ENCODE measurements at places on chromosomes 13 and 19. TPM values are rescaled to one million over a fixed set of nuclear protein-coding genes. Genes with fewer than 3 reads are reported as not detected.

- DNase-seq = no peak
Measured at GRCh38 chr13:46179969-46180763, 1.8 kb downstream of the LCP1 start.

- no peak for DNase-seq
Measured at GRCh38 chr19:38182536-38183210, 41.3 kb downstream of the DPF1 start.

DNA sequence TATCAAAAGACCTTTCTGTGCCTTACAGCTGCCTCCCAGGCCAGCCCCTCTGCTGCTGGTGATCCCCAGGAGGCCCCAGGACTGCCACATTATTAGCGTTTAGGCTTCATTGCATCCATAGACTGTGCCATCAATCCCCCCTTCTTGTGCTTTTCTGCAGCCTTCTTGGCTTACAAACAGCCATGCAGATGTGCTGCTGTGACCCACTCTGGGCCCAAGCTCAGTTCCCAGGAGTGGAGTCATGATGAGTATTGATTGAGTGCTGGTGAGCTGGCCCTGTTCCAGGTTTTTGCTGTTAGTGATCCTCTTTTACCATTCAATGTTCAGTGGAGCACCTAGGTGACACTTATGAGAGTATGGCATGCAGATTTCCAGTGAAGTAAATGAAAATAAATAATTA is 59.9 kb upstream of the SLAIN1 start:
- no peak for DNase-seq

GRCh38 chr19:11165486-11166030 is 10.0 kb upstream of the SPC24 start:
- no peak for DNase-seq

DNA sequence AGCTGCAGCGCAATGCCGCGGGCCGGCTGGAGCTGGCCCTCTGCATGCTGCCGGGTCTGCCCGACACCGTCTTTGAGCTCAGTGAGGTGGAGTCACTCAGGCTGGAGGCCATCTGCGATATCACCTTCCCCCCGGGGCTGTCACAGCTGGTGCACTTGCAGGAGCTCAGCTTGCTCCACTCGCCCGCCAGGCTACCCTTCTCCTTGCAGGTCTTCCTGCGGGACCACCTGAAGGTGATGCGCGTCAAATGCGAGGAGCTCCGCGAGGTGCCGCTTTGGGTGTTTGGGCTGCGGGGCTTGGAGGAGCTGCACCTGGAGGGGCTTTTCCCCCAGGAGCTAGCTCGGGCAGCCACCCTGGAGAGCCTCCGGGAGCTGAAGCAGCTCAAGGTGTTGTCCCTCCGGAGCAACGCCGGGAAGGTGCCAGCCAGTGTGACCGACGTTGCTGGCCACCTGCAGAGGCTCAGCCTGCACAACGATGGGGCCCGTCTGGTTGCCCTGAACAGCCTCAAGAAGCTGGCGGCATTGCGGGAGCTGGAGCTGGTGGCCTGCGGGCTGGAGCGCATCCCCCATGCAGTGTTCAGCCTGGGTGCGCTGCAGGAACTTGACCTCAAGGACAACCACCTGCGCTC is 3.8 kb upstream of the MAP2K7 start:
- no peak for DNase-seq

DNA sequence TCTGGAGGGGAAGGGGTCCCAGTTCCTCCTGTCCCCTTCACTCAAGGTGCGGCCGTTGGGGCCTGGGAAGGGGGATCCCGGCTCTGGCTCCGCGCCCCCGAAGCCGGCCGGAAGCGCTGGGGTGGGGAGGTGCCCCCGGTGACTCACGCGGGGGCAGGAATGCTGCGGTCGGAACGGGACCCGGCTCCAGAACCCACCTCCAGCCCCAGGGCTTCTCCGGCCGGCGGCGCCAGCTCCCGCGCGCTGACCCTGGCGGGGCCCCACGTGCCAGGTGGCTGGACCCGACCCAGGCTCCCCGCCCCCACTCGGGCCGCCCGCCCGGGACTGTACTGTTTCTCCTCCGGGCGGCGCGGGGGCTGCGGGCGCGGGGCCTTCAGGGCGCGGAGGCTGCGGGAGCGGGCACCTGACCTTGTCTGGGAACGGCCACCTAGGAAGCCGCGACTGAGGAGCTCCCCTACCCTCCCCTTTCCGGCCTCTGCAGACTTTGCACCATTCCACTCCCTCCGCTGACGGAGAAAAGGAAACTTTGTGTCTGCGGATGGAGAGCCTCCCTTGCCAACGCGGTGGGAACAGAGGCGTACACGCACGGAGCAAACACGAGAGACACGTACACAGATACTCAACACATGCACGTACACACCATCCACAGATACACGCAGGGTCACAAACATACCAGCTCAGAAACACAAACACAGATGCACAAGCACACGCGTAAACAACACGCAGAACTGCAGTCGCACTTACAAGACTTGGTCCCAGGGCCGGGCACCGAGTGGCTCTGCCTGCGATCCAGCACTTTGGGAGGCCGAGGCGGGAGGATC is 7.2 kb downstream of the AXL start:
- peak; percentile 45 for DNase-seq

- DNase-seq = no peak
Measured at GRCh38 chr19:42148266-42148665, 16.0 kb upstream of the POU2F2 start.

- DNase-seq = no peak
Measured at GRCh38 chr13:105732806-105733529, 802.5 kb downstream of the EFNB2 start.

- no peak for DNase-seq
Measured at GRCh38 chr19:33292595-33293254, 9.6 kb downstream of the CEBPA start.

Gene PSG7
- total RNA-seq = not detected

GRCh38 chr13:21796775-21797514 is 126.1 kb downstream of the FGF9 start:
- no peak for DNase-seq

- no peak for DNase-seq
Measured at GRCh38 chr13:90797335-90797734, 550.2 kb upstream of the MIR17HG start.

GRCh38 chr13:98648686-98649085 is 71.8 kb upstream of the STK24 start:
- DNase-seq = no peak

DNA sequence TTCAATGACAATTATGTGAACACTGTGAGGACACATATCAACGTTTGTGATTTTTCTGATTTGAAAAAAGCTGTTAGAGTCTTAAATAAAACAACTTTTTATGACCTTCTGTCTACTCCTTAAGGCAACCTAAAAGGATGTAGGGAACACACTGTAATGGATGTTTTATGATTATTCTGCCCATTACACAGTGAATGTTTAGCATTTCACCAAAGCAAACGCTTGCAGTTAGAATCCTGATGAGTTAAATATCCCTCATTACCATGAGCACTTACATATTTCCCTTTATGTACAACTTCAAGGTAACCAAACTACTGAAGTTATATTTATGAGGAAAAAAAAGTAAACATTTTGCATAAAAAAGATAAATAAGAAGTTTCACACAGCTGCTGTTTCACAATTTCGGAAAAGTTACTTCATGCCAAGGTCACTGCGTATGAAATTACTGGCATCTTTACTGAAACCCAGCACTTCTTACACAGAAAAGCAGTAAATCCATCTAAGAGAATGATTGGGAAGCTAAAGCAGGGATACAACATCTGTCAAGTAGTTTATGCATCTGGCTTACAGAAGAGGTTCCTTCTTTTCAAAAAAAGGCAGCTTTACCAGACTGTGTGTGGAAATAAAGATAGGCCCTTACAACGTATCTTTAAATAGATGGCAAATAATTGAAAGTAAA is 733.7 kb upstream of the ATXN8OS start:
- DNase-seq = peak; percentile 85

DNA sequence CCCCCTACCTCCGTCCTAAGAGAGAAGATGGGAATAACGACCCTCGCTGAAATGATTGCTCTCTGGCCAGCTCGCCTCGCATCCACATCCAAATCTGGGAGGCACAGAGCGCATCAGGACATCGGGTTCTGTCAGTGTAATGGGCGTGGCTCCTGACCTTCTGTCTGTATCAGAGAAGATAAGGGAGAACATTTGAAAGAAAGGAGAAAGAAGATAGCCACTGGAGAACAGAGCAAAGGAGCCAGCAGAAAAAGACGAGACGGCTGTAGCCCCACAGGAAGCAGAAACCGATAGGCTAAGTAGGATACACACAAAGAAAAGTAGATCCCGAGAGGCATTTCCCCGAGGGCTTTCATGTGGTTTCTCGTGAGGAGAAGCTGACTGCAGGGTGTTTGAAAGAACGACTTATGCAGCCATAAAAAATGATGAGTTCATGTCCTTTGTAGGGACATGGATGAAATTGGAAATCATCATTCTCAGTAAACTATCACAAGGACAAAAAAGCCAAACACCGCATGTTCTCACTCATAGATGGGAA is 14.0 kb upstream of the GJB2 start:
- DNase-seq = no peak

Gene EVI5L
- 8.0 TPM for total RNA-seq

- DNase-seq = no peak
Measured at GRCh38 chr13:49986471-49986870, 10.4 kb upstream of the TRIM13 start.

- no peak for DNase-seq
Measured at GRCh38 chr13:107364658-107365057, 796.7 kb upstream of the ARGLU1 start.

DNA sequence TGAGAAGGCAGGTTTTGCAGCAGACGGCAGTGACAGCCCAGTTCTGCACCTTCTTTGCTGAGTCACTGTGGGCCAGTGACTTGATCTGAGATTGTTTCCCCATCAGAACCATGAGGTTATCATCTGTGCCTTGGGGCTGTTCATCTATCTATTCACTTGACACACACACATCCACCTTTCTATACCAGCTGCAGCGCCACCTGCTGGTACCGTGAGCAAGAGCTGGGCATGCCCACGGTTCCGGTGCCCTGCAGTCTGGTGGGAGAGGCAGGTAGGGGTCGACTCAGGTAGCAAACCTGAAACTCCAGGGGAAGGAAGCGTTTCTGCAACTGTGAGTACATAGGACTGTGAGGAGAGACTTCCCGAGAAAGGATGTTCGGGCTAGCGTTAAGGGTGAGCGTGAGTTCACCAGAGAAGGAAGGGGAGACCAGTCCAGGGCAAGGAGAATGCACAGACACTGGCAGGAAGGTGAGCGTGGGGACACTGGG is 7.5 kb upstream of the LIN7B start:
- DNase-seq = no peak

DNA sequence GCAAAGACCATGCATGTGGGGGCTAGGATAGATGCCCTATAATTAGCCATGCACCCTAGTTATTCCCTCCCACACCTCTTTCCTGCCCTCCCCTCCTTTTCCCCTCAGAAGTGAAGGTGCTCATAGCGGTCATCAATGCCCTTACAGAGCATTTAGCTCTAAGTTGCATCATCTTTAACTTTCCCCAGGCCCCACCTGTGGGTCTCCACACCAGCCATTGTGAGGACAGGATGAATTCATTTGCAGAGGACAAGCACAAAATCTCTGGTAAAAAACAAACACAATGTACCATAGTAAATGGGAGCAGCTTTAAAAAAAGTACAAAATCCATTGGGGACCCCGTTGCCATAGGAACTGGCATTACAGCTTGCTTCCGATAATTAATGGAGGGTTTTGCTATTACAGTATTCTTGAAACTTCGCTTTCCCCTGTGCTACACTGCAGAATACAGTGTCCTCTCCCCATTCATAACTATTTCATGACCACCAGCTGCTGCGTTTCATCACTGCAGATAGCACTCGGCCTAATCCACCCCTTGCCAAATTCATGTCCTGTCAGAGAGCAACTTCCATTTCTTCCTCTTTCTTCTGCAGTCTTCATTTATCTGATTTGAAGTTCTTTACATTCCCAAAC is 110.5 kb downstream of the ZDHHC20 start:
- no peak for DNase-seq

DNA sequence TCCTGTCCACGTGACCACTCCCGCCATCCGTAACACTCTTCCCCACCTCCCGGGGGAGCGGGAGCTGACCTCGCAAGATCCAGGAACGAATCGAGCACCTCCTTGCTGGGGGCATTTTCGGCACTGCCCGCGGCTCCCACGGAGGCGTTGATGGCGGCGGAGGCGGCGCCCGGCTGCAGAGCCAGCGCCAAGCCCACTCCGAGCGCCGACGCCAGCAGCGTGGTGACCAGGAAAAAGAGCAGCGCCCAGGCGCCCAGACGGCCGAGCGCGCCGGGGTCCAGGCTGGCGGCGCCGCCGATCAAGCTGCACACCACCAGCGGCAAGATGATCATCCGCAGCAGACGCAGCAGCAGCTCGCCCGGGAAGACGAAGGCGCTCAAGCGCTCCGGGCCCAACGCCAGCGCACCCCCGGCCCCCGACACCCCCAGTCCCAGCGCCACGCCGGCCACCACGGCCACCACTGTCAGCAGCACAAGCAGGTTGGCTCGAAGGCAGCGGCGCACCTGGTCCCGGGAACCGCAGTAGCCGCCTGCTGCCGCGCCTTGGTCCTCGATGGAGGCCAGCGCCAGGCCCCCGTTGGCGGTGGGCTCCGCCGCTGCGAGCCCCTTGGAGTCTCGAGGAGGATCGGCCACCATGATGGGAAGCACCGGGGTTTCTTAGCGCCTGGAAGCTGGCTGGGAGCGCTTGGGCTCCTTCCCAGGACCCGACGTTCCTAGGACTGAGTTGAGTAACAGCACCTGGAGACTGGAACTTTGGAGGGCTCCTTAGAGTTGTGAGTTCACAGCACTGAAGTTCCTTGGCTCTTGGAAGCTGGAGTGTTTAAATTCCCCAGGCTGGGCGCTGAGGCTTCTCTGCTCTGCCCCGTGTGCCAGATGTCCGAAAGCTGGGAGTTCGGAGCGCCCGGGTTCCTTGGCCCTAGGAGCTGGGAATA is 798 bp downstream of the SLC1A5 start:
- peak; percentile 29 for DNase-seq

- no peak for DNase-seq
Measured at GRCh38 chr13:85828094-85828684, 29.0 kb upstream of the SLITRK6 start.

- no peak for DNase-seq
Measured at GRCh38 chr19:35296644-35297514, 4.9 kb downstream of the MAG start.

Gene TEX101
- total RNA-seq = not detected

Gene ELAVL3
- total RNA-seq = 0.20 TPM

GRCh38 chr13:109485136-109485794 is 301.1 kb downstream of the IRS2 start:
- no peak for DNase-seq

- no peak for DNase-seq
Measured at GRCh38 chr13:106083620-106084350, 451.7 kb downstream of the EFNB2 start.

- DNase-seq = no peak
Measured at GRCh38 chr13:100512422-100512821, 76.2 kb downstream of the GGACT start.

DNA sequence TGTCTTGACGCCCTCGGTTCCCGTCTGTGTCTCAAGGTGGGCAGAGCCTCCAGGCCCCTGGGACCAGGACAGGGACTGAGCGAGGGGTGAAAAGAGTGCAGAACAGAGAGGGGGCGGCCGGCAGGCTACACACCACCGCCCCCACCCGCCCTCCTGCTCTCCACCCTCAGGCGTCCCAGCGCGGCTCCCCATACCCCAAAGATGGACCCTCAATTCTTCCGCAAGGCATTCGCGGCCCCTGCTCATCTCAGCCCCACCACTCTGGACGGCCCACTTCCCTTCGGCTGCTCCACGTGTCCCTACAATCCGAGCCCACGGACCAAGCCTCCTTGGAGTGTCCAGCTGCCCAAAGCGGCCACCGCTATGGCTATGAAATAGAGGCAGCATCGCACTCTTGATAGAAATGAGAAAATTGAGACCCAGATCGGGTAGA is 1.8 kb downstream of the KLF16 start:
- no peak for DNase-seq
